ENCODE measurements at places on chromosomes 4 and X.

DNA sequence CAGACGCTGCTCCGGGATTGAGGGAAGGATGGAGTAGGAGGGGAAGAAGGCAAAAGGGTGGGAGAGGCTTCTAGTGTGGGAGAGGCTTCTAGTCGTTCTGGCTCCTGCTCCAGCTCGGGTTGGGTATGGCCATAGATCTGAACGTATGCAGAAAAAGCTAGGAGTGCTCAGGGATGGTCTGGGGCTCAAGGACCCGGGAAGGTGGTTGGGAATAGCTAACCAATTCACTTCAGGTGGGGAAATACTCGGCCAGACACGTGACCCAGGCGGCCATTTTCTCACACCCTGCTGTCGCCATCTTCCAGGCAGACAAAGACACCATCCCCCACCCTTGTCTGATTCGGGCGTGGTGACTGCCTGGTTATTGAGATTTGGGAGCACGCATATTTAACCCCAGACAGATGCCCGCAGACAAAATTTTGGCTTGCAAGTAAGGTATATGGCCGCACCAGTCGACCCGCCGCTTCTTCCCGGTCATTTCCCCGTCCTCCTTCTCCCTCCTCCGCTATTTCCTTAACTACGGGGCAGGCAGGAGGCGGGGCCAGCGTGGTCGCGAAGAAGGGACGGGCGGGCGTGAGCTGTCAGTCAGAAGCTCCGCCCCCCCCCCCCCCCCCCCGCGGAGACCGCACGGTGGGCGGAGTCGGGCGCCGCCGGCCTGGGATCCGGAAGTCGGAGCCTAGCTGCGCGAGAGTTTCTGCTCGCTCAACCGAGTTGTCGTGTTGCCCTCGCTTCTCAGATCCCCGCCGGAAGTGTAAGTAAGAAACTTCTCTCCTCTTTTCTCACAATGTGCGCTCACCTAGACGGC is at the start of gene GNL3L:
Gene GNL3L, plus strand, starts transcription at position 668 of the 805 bp plus-strand sequence. CDS start 2,348 bp downstream, outside the sequence.
- peak; percentile 69 for DNase-seq

GRCh38 chrX:74923942-74924448 is 1.3 kb downstream of the NEXMIF start:
- DNase-seq = no peak

GRCh38 chrX:67503004-67503403 is 40.8 kb upstream of the AR start:
- no peak for DNase-seq

DNA sequence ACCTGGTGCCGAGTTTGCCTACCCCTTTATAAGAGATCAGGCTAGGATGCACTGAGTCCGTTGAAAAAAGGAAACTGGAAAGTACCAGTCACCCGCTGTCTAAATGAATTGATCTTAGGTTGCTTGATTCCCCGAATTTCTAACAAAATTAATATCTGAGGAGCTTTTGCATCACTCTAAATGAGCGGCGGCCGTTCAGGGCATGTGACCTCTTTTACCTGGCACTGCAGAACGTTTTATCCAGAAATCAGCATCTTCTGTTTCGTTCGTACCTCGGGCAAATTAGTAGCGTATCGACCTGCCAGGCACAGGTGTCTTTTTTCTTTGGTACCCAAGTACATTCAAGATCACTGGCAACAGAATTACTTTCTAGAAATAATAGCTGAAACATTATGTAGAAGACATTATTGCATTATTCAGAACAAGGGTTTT is 876 bp downstream of the KLHL2 start:
- no peak for DNase-seq

DNA sequence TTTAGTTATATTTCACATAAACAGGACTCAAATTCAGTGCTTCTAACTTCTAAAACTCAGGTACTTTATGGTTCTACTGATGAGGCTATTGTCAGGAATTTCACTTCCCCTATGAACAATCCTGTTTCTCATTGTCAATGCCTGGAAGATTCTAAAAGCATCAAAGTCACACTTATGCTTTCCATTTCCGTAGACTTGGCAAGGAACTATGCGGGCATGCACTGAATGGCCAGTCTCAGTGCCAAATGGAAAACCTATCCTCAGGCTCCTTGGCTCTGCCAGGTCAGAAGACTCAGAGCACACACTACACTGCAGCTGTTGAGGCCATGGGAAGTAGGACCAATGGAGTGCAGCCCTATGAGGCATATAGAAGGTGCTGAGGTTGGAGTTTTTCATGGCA is 97.0 kb upstream of the PTPN13 start:
- DNase-seq = no peak

- DNase-seq = no peak
Observed at GRCh38 chr4:166195101-166195500, 322.1 kb downstream of the TLL1 start.

GRCh38 chr4:7364979-7365378 is 69.8 kb downstream of the PSAPL1 start:
- no peak for DNase-seq

Data from NCI-H1105 (cell line).